Neural crest cell (in vitro differentiated cells): ENCODE measurements at places on chromosomes 5 and 9. TPM values are rescaled to one million over a fixed set of nuclear protein-coding genes. Genes with fewer than 3 reads are reported as not detected.

NUTM2F gene
- total RNA-seq: 0.09 TPM in 1 of 2 replicates, not detected in the other

CDH6 gene
- 233 and 247 TPM in 2 replicates for total RNA-seq

TMEM215 gene
- 0.57 and 0.72 TPM in 2 replicates for total RNA-seq

PCDHGA6 gene
- total RNA-seq: 0.49 and 0.52 TPM in 2 replicates

STC2 gene
- total RNA-seq: 2.6 and 3.8 TPM in 2 replicates

ARSI gene
- total RNA-seq: 0.25 and 0.51 TPM in 2 replicates

PCDHA3 gene
- 0.32 and 0.37 TPM in 2 replicates for total RNA-seq

BSPRY gene
- total RNA-seq: not detected in 2 replicates

IFNA21 gene
- total RNA-seq: not detected in 2 replicates

SLC34A1 gene
- 0.16 TPM in 1 of 2 replicates, not detected in the other for total RNA-seq

FRMPD1 gene
- 0.11 and 0.19 TPM in 2 replicates for total RNA-seq

GRCh38 chr9:130295431-130295830, 29.9 kb downstream of the HMCN2 start:
- H3K4me1 ChIP-seq: no peaks in the 10 kb centered on the region
- H3K27me3 ChIP-seq: peaks cover 56% of the 10 kb centered on the region
- no peak overlapping the region for H3K4me3 ChIP-seq

- H3K4me3 ChIP-seq: no peak overlapping the region
- no peaks in the 10 kb centered on the region for H3K27me3 ChIP-seq
- peaks cover 21% of the 10 kb centered on the region for H3K4me1 ChIP-seq
- DNase-seq: no peak
Observed at GRCh38 chr5:170151097-170151831, 45.6 kb downstream of the FOXI1 start.

DNA sequence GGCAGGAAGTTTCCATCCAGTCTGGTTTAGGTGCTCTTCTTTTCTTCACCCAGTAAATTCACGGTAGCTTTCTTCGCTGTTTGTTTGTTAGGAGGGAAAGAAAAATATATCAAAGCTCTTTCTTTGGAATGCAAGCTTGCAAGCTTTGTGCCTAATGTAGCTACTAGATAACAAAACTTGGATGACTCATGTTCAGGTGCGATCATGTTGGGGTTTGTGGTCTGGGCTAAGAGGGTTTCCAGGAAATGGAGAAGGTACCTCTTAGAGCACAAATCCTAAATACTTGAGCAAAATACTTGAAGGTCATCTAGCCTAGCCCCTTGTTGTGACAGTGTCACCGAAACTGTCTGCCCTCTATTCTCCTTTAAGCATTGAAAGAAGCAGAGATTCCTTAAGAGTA, 17.7 kb downstream of the SRP19 start:
- no peak overlapping the region for H3K27ac ChIP-seq
- no peak overlapping the region for H3K4me3 ChIP-seq
- no peaks in the 10 kb centered on the region for H3K27me3 ChIP-seq
- H3K4me1 ChIP-seq: no peaks in the 10 kb centered on the region
- H3K36me3 ChIP-seq: no peaks in the 10 kb centered on the region

GRCh38 chr5:158643840-158644239, 455.9 kb downstream of the EBF1 start:
- H3K27me3 ChIP-seq: no peaks in the 10 kb centered on the region
- no peaks in the 10 kb centered on the region for H3K36me3 ChIP-seq
- no peak for DNase-seq
- no peak overlapping the region for H3K27ac ChIP-seq
- no peaks in the 10 kb centered on the region for H3K4me1 ChIP-seq

- H3K4me3 ChIP-seq: no peak overlapping the region
- no peaks in the 10 kb centered on the region for H3K27me3 ChIP-seq
- H3K4me1 ChIP-seq: no peaks in the 10 kb centered on the region
Observed at GRCh38 chr5:38825494-38825893, 20.3 kb upstream of the OSMR start.

DNA sequence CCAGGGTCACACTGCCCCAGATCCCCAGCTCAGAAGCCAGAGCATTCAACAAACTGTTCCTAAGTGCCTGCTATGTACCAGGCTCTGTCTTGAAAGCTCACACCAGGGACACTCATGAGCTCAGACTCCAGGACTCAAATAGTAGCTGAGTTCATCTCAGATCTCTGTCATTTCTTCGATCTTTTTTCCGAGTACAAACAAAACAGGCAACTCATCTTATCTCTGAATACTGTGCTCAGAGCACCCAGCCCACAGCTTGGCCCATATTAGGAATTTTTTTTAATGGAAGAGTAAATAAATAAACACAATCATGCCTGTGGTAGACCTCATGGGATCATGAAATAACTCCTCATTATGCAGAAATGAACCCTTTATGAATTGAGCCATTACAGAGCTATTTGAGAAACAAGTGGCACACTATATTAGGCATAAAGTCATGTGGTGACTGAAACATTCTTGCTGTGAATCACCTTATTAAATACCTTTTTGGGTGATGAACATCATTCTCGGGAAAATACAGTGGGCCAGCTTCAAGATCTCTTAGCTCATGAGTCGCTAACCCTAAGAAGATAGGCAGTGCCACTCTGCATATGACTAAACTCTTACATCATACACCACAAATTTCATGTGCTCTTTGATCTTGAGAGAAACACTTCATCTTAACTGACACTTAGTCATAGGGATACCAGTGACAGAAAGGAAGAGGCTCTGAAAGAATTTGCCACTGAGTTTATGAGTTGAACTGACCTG, 9.9 kb downstream of the SH3RF2 start:
- no peak overlapping the region for H3K4me3 ChIP-seq
- no peaks in the 10 kb centered on the region for H3K36me3 ChIP-seq
- DNase-seq: no peak
- no peak overlapping the region for H3K27ac ChIP-seq
- peaks cover 7% of the 10 kb centered on the region for H3K4me1 ChIP-seq
- H3K27me3 ChIP-seq: peaks cover 4% of the 10 kb centered on the region

DNA sequence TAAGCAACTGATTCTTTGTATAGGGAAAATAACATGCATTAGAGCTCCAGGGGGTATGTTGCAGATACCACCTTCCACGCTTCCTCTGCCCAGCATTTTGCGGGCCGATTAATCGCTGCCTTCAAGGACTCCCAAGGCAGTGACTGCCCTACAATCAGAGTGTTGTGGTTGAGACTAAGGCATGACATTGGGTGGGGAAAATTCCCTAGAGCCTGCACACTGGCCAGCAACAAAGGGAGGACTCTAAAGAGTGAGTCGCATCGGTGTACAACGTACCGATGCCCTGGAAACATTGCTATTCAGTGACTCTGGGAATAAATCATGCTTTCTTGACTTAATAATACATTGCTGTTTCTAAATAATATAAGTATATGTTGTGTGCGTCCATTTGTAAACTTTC, 119.7 kb downstream of the ZNF462 start:
- H3K4me3 ChIP-seq: no peak overlapping the region
- peaks cover 63% of the 10 kb centered on the region for H3K36me3 ChIP-seq
- peaks cover 14% of the 10 kb centered on the region for H3K4me1 ChIP-seq
- no peak for DNase-seq
- no peaks in the 10 kb centered on the region for H3K27me3 ChIP-seq

DNA sequence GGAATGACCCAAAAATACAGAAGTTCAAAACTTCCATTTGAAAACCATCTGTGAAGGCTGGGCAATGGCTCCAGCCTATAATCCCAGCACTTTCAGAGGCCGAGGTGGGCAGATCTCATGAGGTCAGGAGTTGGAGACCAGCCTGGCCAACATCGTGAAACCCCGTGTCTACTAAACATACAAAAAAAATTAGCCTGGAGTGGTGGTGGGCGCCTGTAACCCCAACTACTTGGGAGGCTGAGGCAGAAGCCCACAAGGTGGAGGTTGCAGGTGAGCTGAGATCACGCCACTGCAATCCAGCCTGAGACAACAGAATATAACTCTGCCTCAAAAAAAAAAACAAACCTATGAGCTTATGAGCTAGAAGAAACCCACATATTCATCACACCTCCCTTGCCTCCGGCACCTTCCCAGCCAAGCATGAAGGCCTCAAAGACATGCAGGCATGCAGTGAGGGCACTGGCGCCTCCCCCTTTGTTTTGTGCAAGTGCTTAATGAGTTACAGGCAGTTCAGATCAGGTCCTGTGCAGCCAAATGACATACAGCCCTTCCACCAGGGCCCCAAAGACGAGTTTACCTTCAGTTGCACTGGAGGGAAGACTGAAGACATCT, 9.9 kb downstream of the HNRNPH1 start:
- H3K4me1 ChIP-seq: peaks cover 62% of the 10 kb centered on the region
- peak overlapping the region; percentile 25 for H3K27ac ChIP-seq
- peaks cover 53% of the 10 kb centered on the region for H3K27me3 ChIP-seq
- H3K36me3 ChIP-seq: peaks cover 60% of the 10 kb centered on the region
- no peak for DNase-seq

GRCh38 chr9:78671785-78672184, 374.9 kb downstream of the PSAT1 start:
- no peaks in the 10 kb centered on the region for H3K36me3 ChIP-seq
- no peak overlapping the region for H3K27ac ChIP-seq
- no peak for DNase-seq
- no peaks in the 10 kb centered on the region for H3K27me3 ChIP-seq

GRCh38 chr9:35029241-35029640, 39.7 kb downstream of the DNAJB5 start:
- H3K27me3 ChIP-seq: no peaks in the 10 kb centered on the region
- H3K27ac ChIP-seq: no peak overlapping the region
- DNase-seq: no peak
- no peak overlapping the region for H3K4me3 ChIP-seq
- no peaks in the 10 kb centered on the region for H3K36me3 ChIP-seq

- H3K27ac ChIP-seq: no peak overlapping the region
- DNase-seq: no peak
- no peaks in the 10 kb centered on the region for H3K36me3 ChIP-seq
- H3K4me1 ChIP-seq: no peaks in the 10 kb centered on the region
Observed at GRCh38 chr5:164728733-164729132, 1223.3 kb downstream of the MAT2B start.

DNA sequence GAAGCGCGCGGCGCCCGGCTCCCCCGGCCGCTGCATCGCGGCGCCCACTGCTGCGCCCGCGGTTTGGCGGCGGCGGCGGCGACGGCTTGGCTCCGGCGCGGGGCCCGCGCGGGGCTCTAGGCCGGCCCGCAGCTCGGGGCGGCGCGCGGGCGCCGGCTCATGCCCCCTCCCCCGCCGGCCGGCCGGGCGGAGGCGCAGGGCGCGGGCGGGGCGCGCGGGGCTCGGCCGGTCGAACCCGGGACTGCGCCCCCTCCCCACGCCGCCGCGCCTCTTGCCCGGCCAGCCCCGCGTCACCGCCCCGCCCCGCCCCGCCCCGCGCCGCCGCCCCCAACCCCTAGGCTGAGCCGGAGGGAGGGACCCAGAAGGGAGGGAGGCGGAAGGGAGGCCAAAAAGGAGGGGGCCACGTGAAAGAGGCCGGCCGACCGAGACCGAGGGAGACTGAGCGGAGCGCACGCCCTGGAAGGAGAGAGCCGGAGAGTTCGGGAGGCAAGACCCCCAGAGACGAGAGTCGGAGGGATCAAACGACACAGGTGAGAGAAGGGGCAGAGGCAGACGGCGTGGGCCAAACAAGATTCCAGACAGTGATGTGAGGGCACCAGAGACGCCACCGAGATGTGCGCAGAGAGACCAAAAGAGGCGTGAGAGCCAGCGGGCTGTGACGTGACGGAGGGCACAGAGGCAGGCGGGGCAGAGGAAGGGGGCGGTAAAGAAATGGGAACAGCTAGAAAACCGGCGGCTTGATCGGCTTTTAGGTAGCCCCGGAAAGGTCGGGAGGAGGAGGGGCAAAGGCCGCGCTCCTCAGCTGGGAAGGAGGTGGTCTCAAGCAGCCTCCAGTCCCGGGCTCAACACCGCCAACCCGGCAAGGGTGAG, at the start of gene BARX1:
TSS of gene BARX1 (minus strand) at position 245 of the 870 bp plus-strand sequence. CDS start at position 36, 209 bp downstream.
- H3K4me3 ChIP-seq: peak within 1 kb of the TSS; percentile 83
- no peak within 1 kb of the TSS for H3K27ac ChIP-seq
- peaks cover 91% of the 10 kb centered on the region for H3K27me3 ChIP-seq
- H3K36me3 ChIP-seq: peaks cover 2% of the 10 kb centered on the region
- peaks cover 25% of the 10 kb centered on the region for H3K4me1 ChIP-seq

GRCh38 chr9:92648474-92648971, 21.4 kb downstream of the IPPK start:
- peak overlapping the region; percentile 70 for H3K27ac ChIP-seq
- DNase-seq: no peak
- no peak overlapping the region for H3K4me3 ChIP-seq
- H3K36me3 ChIP-seq: peaks cover 38% of the 10 kb centered on the region

DNA sequence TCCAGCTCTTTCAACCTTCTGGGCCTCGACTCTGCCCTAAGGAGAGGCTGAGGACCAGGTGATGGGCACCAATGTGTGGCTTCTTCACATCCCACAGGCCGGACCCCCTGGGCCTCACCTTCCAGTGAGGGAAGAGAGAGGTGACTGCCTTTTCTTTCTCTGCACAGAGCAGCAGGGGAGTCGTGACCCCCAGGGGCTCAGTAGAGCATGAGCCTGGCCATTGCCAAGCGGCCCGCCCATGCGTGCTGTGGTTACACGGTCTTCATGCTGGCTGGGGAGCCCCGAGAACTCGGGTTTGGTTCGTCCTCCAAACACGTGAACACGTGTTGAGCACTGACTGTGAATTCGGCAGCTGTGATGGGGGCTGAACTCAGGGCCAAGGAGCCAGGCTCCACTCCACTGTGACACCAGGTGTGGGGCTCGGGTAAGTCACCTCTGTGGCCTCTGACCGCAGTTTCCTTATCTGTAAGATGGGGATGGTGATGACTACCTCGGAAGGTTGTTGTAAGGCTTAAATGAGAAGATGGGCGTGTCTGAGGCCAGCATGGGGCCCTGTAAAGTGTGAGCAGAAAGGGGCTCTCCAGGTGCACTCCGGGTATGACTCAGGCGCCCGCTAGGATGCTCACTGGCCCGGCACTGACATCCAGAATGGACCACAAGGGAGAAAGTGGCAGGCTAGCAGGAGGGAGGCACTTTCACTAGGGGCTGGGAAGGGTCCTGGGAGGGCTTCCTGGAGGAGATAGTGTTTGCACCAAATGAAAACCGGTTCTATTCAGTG, 13.4 kb upstream of the GRHPR start:
- no peak overlapping the region for H3K27ac ChIP-seq
- no peaks in the 10 kb centered on the region for H3K27me3 ChIP-seq
- H3K36me3 ChIP-seq: no peaks in the 10 kb centered on the region
- no peak overlapping the region for H3K4me3 ChIP-seq

- H3K27me3 ChIP-seq: no peaks in the 10 kb centered on the region
- H3K36me3 ChIP-seq: no peaks in the 10 kb centered on the region
- no peak for DNase-seq
- H3K27ac ChIP-seq: no peak overlapping the region
- no peaks in the 10 kb centered on the region for H3K4me1 ChIP-seq
Observed at GRCh38 chr5:54851449-54851848, 133.9 kb downstream of the ESM1 start.

DNA sequence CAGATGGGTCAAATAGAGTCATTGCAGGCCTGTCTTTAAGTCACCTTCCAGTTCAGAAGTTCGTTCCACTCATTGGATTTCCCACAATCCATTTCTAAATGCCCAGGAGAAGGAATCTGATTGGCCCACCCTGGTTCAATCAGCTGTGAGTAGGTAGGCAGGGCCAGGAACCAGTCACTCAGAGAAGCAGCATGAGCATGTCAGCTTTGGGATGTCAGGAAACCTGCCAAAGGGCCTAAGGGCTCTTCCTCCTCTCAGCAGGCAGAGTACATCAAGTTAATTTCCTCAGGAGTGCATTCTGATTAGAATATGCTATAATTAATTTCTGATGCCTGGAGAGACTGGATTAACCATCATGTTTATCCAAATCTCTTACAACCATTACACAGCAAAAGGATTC, 412.9 kb upstream of the CCNH start:
- H3K4me1 ChIP-seq: peaks cover 4% of the 10 kb centered on the region
- no peak for DNase-seq
- H3K27me3 ChIP-seq: no peaks in the 10 kb centered on the region
- no peak overlapping the region for H3K27ac ChIP-seq
- H3K4me3 ChIP-seq: no peak overlapping the region
- H3K36me3 ChIP-seq: peaks cover 2% of the 10 kb centered on the region
